ENCODE measurements at places on chromosomes 5 and 9. TPM values are rescaled to one million over a fixed set of nuclear protein-coding genes. Genes with fewer than 3 reads are reported as not detected.

Gene FOXB2
- total RNA-seq = not detected

- H3K4me1 ChIP-seq = no peaks in the 10 kb centered on the region
- no peak overlapping the region for H3K4me3 ChIP-seq
- no peaks in the 10 kb centered on the region for H3K36me3 ChIP-seq
- H3K27me3 ChIP-seq = no peaks in the 10 kb centered on the region
- H3K27ac ChIP-seq = no peak overlapping the region
- no peak for DNase-seq
Measured at GRCh38 chr5:23013395-23013998, 160.4 kb upstream of the CDH12 start.

GRCh38 chr9:85042981-85043647 lies 373.6 kb downstream of the NTRK2 start:
- no peaks in the 10 kb centered on the region for H3K4me1 ChIP-seq
- DNase-seq = no peak
- H3K27me3 ChIP-seq = no peaks in the 10 kb centered on the region
- no peak overlapping the region for H3K4me3 ChIP-seq
- H3K27ac ChIP-seq = no peak overlapping the region
- no peaks in the 10 kb centered on the region for H3K36me3 ChIP-seq

GRCh38 chr9:104984948-104985347 lies 57.0 kb upstream of the ABCA1 start:
- H3K4me3 ChIP-seq = no peak overlapping the region
- no peaks in the 10 kb centered on the region for H3K36me3 ChIP-seq
- no peak for DNase-seq
- H3K27ac ChIP-seq = no peak overlapping the region

Gene BARHL1
- total RNA-seq = not detected

Gene CDX1
- total RNA-seq = not detected

GRCh38 chr5:59038798-59039295 lies 456.0 kb downstream of the RAB3C start:
- peak overlapping the region; percentile 19 for H3K27ac ChIP-seq
- no peaks in the 10 kb centered on the region for H3K36me3 ChIP-seq
- H3K27me3 ChIP-seq = no peaks in the 10 kb centered on the region
- DNase-seq = peak; percentile 77
- H3K4me1 ChIP-seq = peaks cover 63% of the 10 kb centered on the region

DNA sequence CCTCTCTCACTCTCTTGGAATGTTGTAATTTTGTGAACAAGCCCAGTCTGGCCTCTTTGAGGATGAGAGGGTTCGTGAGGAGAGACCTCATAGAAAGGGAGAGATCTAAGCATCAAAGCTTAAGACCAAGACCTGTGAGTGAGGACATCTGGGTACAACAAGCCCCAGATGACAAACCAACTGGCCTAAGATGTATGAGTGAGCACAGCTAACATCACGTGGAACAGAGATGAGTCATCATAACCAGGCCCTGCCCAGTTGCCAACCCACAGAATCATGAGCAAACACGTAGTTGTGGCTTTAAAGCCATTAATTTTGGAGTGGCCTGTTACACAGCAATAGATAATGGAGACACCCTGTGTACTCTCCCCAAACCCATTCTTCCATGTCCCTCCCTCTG lies 439.1 kb upstream of the KIF2A start:
- DNase-seq = peak; percentile 66
- H3K36me3 ChIP-seq = no peaks in the 10 kb centered on the region
- H3K27me3 ChIP-seq = no peaks in the 10 kb centered on the region
- H3K27ac ChIP-seq = no peak overlapping the region

DNA sequence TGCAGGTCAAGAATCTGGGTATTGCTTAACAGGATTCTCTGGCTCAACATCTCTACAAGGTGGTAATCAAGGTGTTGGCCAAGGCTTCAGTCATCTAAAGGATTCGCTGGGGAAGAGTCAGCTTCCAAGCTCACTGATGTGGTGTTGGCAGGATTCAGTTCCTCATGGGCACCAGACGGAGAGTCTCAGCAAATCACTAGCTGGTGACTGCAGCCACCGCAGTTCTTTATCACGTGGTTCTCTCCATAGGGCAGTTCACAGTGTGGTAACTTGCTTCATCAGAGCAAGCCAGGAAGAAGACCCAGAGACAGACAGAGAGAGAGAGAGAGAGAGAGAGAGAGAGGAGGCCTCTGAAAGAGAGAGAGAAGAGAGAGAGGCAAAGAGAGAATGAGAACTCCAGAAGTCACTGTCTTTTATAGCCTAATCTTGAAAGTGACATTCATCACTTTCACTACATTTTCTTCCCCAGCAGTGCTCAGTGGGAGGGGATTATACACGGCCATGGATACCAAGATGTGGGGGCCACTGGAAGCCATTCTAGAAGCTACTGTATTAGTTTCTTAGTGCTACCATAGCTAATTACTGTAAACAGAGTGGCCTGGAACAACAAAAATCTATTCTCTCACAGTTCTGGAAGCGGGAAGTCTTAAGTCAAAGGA lies 109.2 kb upstream of the SMIM23 start:
- no peak overlapping the region for H3K4me3 ChIP-seq
- no peaks in the 10 kb centered on the region for H3K4me1 ChIP-seq
- H3K27me3 ChIP-seq = peaks cover 21% of the 10 kb centered on the region
- no peaks in the 10 kb centered on the region for H3K36me3 ChIP-seq
- no peak overlapping the region for H3K27ac ChIP-seq

DNA sequence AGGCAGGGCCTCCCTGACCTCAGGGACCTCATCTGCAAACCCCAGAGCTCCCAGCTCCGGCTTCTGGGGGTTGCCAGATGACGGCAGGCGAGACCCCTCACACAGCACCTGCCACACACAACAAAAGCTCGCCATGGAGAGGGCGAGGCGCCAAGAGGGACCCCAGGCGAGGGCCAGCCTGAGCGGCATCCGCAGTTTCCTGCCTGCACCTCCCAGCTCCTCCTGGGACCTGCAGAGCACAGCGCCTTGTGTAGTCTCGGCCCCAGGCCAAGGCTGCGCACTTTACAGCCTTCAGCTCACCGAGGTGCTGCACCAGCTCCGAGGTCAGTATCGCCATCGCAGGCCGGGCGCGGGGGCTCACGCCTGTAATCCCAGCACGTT lies 82.4 kb upstream of the ADAMTS2 start:
- H3K27ac ChIP-seq = no peak overlapping the region
- H3K4me1 ChIP-seq = no peaks in the 10 kb centered on the region
- no peak overlapping the region for H3K4me3 ChIP-seq
- no peak for DNase-seq
- H3K27me3 ChIP-seq = no peaks in the 10 kb centered on the region
- no peaks in the 10 kb centered on the region for H3K36me3 ChIP-seq

Gene EIF4EBP3
- total RNA-seq = 0.54 TPM

- H3K27me3 ChIP-seq = peaks cover 20% of the 10 kb centered on the region
- H3K4me1 ChIP-seq = no peaks in the 10 kb centered on the region
- no peaks in the 10 kb centered on the region for H3K36me3 ChIP-seq
- no peak overlapping the region for H3K27ac ChIP-seq
Measured at GRCh38 chr9:82553654-82554366, 509.1 kb downstream of the RASEF start.

DNA sequence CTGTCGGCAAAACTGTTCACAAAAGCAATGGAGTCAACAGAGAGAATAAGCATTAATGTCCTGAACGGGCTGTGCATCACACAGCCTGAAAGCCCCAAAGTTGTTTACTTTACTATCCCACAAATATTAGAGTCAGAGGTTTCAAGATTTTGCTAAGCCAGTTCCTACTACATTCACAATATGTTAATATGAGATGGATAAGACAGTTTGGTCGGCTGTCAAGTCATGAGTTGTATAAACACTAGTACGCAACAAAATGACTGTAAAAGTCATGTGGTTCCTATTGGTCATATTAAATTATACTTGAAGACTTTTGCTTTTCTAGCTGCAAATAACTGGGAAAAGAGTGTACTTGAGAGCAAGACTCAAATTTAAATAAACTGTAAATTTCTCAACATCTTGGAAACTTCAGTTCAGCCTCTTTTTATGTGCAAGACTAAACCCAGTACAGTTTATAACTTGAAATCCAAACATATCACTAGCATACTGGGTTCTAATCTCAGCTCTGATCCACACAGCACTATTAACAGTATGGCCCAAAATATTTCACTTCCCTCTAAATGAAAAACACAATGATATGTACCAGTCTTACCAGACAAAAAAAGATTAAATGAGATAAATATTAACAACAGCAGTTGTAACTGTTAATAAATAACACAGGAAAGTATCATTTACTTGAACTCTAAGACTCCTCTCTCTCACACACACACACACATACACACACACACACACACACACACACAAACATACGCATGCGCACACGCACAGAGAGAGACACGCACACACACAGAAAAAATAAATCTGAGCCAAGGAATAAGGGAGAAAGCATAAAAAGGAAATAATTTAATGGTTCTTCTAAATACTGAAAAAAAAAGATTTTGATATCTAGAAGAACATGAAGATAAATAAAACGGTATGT lies 33.1 kb downstream of the FANCC start:
- no peak overlapping the region for H3K4me3 ChIP-seq
- no peaks in the 10 kb centered on the region for H3K27me3 ChIP-seq
- peaks cover 8% of the 10 kb centered on the region for H3K4me1 ChIP-seq

Gene NRARP
- total RNA-seq = 0.32 TPM

- H3K4me1 ChIP-seq = peaks cover 15% of the 10 kb centered on the region
- DNase-seq = peak; percentile 94
- H3K27ac ChIP-seq = peak overlapping the region; percentile 68
- H3K4me3 ChIP-seq = 0 out of 2 replicates have a peak overlapping the region, but pooled peaks have one; percentile 1
- no peaks in the 10 kb centered on the region for H3K36me3 ChIP-seq
Measured at GRCh38 chr9:104895572-104895971, 32.4 kb downstream of the ABCA1 start.

GRCh38 chr5:142432961-142433360 lies 108.1 kb upstream of the SPRY4 start:
- H3K27me3 ChIP-seq = no peaks in the 10 kb centered on the region
- no peak overlapping the region for H3K4me3 ChIP-seq
- no peak overlapping the region for H3K27ac ChIP-seq
- H3K36me3 ChIP-seq = no peaks in the 10 kb centered on the region
- DNase-seq = no peak

- DNase-seq = peak; percentile 99
- peak overlapping the region; percentile 84 for H3K27ac ChIP-seq
- peaks cover 3% of the 10 kb centered on the region for H3K36me3 ChIP-seq
- peak overlapping the region; percentile 46 for H3K4me3 ChIP-seq
Measured at GRCh38 chr9:127555840-127556820, 55.9 kb upstream of the STXBP1 start.

DNA sequence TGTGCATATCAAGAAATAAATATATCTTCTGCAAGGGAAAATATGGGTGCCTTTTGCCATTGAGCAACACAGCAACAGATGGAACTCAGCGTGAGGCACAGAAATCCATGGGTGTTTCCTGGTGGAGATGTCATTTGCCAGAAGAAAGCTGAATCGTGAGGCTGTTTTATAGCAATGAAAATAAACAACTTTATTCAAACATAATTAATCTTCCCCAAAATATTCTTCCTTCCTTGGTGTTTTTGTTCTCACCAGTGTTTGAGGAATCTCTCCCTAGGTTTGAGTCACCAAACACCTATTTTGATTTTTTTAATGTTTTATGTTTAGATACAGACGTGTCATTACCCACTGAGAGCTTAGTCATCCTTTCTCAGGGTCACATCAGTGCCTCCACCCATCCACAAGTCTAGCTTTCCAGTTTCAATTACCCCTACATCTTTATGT lies 65.8 kb upstream of the PAPPA start:
- no peaks in the 10 kb centered on the region for H3K27me3 ChIP-seq
- peak overlapping the region; percentile 23 for H3K4me3 ChIP-seq
- peak overlapping the region; percentile 84 for H3K27ac ChIP-seq
- DNase-seq = peak; percentile 84

Gene CDKN2A
- 18.1 TPM for total RNA-seq

DNA sequence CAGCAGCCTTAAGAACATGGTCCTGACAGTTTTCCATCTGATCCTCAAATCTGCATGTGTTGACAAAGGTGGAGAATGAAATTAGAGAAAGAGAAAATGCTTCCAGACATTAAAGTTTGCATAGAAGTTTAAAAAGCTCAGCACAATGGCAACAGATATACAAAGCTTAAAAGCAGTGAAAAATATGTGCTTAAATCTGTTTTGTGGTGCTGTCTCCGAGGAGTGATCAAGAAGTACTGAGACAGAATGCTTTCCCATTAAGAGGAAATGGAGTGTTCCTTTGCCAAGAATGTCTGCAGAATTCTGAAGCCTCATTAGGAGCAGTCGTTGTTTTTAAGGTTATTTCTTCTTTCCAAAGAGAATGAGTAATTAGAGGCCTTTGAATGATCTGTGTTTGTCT lies 131.4 kb downstream of the MCTP1 start:
- DNase-seq = no peak
- no peak overlapping the region for H3K4me3 ChIP-seq

DNA sequence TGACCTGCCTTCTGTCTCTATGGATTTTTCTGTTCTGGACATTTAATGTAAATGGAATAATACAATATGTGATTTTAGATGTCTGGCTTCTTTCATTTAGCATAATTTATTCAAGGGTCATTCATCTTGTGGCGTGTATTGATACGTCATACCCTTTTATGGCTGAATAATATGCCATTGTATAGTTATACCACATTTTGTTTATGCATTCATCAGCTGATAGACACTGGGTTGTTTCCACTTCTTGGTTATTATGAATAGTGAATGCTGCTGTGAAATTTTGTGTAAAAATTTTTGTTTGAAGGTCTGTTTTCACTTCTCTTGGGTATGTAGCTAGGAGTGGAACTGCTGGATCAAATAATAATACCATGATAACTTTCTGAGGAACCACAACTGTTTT lies 298.9 kb downstream of the CCDC171 start:
- no peak overlapping the region for H3K4me3 ChIP-seq
- no peak for DNase-seq
- H3K27me3 ChIP-seq = no peaks in the 10 kb centered on the region
- no peak overlapping the region for H3K27ac ChIP-seq
- no peaks in the 10 kb centered on the region for H3K36me3 ChIP-seq
- peaks cover 9% of the 10 kb centered on the region for H3K4me1 ChIP-seq

Data from GM23248 (cell line).